CD4-positive, alpha-beta T cell treated with Interleukin-10 for 1 hour (primary cell): ENCODE measurements at places on chromosomes 6 and 20.

GRCh38 chr6:45613656-45614055 lies 235.9 kb upstream of the SUPT3H start:
- DNase-seq = no peak

GRCh38 chr6:34462551-34462971 lies 3.3 kb upstream of the PACSIN1 start:
- no peak for DNase-seq

DNA sequence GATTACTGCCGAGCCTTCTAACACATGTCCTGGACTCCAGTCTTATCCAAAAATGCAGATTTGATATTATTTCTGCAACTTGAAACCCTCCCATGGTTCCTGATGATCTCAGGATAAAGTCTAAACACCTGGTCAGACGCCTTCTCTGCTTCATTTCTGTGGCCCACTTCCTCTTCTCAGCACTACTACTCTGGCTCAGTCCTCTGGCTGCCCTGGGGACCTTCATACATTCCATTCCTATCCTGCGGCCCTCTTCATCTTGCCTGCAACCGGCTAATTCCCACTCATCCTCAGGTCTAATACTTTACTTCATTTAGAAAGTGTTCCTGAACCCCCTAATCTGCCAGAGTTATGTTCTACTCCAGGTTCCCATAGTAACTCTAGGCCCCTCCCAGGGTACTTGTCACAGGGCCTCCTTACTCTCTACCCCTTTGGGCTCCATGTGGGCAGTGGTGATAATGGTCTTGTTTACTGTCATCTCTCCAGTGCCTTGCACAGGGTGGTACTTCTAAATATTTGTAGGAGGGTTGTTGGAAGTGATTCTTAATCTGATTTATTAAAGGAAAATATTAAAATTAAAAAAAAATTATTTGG lies 18.9 kb downstream of the MAN1A1 start:
- no peak for DNase-seq

- peak; percentile 93 for DNase-seq
These were observed at the start of gene TP53INP2 for GRCh38 chr20:34704177-34705007. Gene TP53INP2, plus strand, starts transcription at chr20:34704344. Its CDS starts 4,396 bp downstream, at chr20:34708740.

DNA sequence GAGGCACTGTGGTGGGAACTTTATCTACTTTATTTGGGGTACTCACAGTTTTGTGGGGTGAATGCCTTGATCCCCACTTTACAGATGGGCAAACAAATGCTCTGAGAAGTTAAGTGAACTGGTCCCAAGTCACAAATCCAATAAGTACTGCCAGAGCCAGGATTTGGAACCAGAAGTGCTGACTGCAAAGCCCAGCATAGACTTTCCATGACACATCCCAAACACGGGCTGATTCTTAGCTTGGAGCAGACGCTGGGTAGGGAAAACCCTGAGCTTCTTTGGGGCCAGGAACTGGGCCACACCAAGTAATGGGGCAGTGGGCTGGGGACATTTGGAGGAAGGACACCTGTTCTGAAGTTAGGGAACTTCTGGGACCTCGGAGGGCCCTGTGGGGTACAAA lies 20.3 kb downstream of the RIN2 start:
- no peak for DNase-seq

DNA sequence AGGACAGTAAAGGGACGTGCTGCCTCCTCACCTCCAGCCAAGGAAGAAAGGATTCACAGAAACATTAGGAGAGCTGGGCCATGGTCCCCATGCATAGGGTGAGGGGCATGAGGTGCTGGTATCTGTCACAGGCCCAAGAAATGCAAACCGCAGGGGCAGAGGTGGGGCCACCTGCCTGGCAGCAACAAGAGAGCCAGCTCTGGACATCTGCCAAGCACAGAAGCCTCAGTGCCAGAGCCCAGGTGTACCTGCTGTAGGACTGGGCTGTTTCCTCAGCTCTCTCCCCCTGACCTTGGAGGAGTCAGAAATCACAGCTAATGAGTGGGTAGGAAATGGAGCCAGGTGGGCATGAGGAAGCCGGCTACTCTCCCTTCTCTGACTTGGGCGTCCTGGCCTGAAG lies 45.3 kb downstream of the SLC2A12 start:
- no peak for DNase-seq

DNA sequence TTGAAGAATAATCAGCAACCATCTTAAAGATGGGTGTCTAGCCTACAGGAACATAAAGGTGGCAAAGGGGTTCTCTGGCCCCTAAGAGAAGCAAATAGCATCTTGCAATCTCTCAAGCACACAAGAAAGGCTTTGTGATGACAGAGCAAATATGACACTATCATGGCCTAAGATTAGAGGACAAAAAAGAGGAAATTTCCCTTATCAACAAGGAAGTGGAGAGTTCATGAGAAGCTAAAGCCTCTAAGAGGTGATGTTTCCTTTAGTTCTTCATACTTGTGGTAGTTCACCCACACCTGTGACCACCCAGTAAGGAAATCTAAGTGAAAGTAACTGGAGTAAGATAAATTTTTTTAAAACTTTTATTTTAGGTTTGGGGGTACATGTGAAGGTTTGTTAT lies 88.4 kb downstream of the OLIG3 start:
- DNase-seq = no peak

DNA sequence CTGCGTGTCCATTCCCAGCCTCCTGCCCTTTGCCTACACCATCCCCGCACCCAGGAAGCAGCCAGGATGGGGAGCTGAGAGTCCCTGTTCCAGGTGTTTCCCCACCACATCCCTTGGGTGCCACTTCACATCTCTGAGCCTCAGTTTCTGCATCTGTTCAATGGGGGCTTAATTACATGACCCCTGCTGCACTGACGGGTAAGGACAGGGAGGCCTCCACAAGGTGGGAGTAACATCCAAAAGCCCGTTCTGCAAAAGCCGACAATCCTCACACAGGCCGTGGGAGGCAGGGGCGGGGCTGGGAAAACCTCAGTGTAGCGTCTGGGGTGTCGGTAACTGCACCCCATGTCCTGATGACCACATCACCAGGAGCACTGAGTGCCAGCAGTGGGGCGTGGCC lies 41.3 kb downstream of the GRM4 start:
- no peak for DNase-seq

DNA sequence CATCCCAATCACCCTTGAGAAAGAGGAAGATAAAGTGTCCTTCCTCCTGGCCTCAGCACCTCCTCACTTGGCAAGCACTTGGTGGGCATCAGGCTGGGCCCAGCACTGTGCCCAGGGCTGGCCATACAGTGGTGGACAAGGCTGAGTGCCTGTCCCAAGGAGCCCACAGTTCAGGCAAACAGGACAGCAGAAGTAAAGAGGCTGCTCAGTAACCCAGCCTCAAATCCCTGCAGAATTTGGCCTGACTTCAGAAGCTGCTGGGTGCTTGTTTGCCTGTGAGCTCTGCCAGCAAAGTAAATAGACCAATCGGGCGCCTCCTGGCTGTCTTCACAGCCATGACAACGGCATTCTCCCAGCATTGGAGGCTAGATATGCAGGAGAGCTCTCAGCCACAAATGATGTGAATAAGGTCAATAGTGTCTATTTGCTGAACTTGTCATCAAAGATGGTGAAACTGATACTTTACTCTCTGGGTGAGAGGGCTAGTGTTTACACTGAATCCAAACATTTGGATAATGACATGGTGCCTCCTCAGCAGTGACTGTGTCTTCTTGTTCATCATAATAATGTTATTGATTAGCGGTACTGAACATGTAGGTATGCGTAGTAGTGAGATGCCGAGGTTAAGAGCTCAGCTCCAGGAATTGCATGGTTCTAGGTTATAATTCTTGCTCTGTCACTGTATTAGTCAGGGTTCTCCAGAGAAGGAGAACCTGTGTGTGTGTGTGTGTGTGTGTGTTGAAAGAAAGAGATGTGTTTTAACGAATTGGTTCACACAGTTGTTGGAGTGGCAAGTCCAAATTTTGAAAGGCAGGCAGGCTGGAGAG lies 36.9 kb upstream of the FANCE start:
- DNase-seq = peak; percentile 48

DNA sequence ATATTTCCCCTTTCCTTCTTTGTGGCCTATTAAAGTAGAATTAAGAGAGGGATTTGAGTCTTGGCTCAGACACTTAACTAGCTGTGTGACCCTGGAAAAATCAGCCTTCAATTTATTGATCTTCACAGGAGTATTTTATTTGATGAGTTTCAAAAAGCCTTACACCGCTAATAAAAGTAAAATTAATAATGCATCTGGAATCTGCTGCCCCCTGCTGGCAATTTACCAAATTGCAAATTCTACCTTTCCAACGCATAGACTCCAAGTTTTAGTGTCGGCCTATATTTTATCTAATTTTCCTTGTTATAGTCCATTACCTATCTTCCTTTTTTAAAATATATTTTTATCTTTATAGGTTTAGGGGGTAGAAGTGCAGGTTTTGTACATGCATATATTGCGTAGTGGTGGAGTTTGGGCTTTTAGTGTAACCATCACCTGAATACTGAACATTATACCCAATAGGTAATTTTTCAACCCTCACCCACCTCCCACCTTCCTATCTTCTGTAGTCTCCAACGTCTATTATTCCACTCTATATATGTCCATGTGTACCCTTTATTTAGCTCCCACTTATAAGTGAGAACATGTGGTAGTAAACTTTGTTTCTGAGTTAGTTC lies 46.3 kb downstream of the GOPC start:
- peak; percentile 73 for DNase-seq

DNA sequence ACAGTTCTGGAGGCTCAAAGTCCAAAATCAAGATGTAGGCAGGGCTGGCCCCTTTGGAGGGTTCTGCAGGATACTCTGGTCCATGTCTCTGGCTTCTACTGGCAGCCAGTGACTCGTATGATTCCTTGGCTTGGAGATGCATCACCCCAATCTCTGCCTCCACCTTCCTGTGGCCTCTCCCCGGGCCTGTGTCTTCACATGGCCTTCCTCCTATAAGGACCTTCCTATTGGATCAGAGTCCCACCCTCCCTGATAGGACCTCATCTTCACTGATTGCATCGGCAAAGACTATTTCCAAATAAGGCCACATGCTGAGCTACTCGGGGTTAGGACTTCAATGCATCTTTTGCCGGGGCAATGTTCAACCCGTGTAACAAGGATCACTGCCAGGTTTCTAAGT lies 509.0 kb downstream of the CD83 start:
- DNase-seq = no peak

- peak; percentile 82 for DNase-seq
These were observed 580 bp upstream of the SYCP2 start for GRCh38 chr20:59933849-59934585.

DNA sequence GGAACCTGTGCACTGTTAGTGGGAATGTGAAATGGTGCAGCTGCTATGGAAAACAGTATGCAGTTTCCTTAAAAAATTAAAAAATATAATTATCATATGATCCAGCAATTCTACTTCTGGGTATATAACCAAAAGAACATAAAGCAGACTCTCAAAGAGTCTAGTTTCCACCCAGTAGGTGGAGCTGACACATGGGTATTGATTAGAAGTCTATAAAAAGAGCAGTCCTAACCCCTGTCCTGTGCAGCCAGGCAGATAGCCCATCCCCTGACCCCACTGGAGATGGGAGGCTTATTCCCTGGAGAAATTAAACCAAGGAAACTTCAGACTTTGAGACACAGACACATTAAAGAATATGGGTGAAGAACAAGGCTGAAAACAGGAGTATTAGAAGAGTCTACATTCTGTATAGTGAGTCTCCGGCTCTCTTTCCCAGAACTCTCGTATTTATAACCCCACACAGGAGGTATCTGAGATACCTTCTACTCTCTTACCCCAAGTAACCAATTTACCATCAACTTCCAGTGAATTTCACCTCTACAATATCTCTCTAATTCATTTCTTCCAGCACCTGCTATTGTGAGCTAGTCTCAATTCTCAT lies 92.3 kb downstream of the SEL1L2 start:
- DNase-seq = no peak

GRCh38 chr6:3755637-3756545 lies 4.4 kb upstream of the PXDC1 start:
- DNase-seq = no peak

DNA sequence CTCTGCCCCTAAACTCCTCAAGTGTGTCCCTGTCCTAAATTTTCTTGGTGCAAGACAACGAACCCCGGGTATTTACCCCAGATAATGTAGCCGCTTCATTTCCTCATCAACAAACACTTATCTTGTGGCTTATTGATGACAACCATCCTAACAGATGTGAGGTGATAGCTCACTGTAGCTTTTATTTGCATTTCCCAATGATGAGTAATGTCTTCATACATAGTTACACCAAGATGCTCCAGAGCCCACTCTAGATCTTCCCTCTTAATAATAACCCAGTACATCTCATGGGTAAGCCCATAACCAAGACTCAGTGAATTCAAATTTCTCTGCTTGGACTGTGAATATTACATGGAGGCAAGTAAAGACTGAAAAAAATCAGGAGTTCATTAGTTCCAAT lies 48.2 kb upstream of the BEND6 start:
- DNase-seq = no peak

DNA sequence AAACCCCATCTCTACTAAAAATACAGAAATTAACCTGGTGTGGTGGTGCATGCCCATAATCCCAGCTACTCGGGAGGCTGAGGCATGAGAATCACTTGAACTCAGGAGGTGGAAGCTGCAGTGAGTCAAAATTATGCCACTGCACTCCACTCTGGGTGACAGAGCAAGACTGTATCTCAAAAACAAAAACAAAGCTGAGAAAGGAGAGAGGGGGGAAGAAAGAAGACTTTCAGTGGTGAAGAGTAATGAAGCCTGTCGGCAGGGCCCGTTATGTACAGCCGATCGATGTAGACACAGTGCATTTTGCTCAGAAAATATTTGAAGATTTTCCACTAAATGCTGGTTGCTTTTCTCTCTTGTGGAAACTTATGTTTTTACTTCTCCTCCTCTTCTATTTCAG lies 13.8 kb downstream of the VAPB start:
- no peak for DNase-seq

DNA sequence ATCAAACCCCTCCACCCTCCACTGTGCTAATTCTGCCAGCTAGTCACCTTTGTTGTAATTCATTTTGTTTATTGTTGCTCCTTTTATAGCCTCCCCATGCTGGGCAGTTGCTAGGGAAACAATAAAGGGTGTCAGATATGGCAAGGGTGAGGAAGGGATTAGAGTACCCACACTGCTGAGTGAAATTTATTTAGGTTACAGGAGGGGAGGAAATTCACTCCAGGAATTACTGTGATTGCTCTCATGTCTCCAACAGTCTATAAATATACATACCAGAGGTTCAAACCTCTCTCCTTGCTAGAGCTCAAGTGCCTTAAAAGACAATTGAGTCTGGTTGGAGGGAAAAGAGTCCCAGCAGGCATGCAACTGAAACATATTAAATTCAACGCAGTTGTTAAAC lies 90.6 kb upstream of the ADGRF1 start:
- DNase-seq = no peak

- DNase-seq = no peak
These were observed at the start of gene SPATS1 for GRCh38 chr6:44342489-44342888. Gene SPATS1, plus strand, starts transcription at chr6:44342650. Its CDS starts 446 bp downstream, at chr6:44343096.
